ENCODE measurements at places on chromosomes 16 and 17.
A peak's percentile ranks its signal among the peaks of the same experiment; 100 is the strongest.

- no peak for DNase-seq
Measured at GRCh38 chr16:63410594-63410993, 1374.4 kb upstream of the CDH8 start.

- DNase-seq, result no peak
Measured at GRCh38 chr16:80231888-80232287, 308.9 kb upstream of the DYNLRB2 start.

GRCh38 chr16:74950511-74950910, 34.4 kb downstream of the WDR59 start:
- DNase-seq, result no peak

- DNase-seq, result no peak
Measured at GRCh38 chr17:48532261-48532660, 1.4 kb upstream of the HOXB1 start.

- DNase-seq, result no peak
Measured at GRCh38 chr17:77498091-77498741, 357.4 kb downstream of the SEC14L1 start.

DNA sequence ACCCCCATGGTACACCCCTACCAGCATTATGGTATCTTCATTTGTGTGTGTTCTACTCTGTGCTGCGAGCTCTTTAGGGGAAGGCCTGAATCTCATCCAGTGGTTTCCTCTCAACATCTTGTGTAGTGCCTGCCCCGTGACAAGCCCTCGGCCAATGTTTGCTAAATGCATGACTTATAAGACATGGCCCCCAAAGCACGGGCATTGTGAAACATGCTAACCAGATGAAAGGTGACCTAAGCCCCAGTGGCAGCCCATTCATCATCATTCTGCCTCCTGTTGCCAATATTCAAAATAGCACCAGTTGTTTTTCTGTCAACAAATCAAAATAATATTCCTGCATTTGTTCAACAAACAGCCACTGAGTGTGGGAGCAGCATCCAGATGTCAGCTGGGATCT, 108.8 kb upstream of the HSBP1 start:
- no peak for DNase-seq

- no peak for DNase-seq
Measured at GRCh38 chr17:49196520-49196919, 13.9 kb downstream of the GNGT2 start.

- peak; percentile 42 for DNase-seq
Measured at GRCh38 chr17:7293816-7294613, 424 bp downstream of the YBX2 start.

- no peak for DNase-seq
Measured at GRCh38 chr17:4771519-4772234, at the start of gene TM4SF5. Gene TM4SF5 (plus strand): TSS chr17:4771886. CDS start chr17:4771923, 37 bp downstream.

- no peak for DNase-seq
Measured at GRCh38 chr16:4519274-4520058, 19.1 kb downstream of the CDIP1 start.

DNA sequence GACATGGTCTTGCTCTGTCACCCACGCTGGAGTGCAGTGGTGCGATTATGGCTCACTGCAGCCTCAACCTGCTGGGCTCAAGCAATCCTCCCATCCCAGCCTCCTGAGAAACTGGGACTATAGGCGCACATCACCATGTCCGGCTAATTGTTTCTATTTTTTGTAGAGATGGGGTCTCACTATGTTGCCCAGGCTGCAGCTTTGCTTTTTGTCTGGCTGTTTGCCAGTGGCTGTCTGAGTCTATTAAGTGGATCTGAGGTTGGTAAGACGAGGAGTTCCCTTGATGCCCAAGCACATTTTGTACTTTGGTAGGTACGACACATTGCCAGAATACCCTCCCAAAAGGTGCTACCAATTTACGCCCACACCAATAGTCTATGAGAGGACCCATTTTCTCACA, 5.1 kb downstream of the TBX21 start:
- no peak for DNase-seq

DNA sequence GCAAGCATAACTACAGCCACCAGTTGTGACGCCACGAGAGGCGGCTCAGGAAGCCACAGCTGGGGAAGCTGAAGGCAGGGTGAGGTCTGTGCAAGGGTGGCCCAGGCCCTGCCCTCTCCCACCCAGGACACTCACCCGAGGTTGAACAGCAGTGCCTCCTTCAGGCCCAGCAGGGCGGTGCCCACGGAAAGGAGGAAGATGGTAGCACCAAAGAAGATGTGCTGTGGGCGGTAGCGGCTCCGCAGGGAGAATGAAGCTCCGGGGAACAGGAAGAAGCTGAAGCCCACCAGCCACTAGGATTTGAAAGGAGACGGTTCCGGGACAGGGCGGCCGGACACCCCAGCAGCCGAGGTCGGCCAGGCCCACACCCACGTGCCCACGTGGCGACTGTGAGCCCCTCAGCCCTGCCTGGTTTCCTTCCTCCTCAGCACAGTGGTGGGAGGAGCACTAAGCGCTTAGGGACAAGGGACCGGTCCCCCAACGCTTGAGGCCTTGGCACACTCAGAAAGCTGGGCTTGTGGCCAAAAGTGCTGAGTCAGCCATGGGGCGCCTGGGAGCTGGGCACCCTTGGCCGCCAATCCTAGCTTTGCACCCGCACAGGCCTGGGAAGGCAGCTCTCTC, 11.0 kb downstream of the CYB561 start:
- DNase-seq, result peak; percentile 74

- DNase-seq, result no peak
Measured at GRCh38 chr17:17326275-17326875, 23.2 kb downstream of the NT5M start.

- peak; percentile 56 for DNase-seq
Measured at GRCh38 chr17:29590411-29591145, 1.1 kb upstream of the GIT1 start.

DNA sequence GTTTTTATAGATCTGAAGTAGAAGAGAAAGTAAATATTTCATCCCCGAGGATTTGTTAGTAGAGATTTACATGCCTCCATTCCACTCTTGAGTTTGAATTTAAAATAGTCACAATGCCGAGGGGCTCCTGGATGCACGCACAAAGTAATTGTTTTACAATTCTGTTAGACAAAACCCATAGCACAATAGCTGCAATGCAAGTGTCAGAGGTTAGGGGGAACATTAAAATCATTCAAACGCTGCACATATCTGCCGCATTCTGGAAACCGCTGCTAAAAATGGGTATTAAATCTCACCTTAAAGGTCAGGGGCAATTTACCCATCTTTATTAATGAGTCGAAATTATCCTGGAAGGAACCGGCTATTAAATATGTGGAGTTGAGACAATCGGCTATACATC, 528.5 kb upstream of the HSBP1 start:
- no peak for DNase-seq

DNA sequence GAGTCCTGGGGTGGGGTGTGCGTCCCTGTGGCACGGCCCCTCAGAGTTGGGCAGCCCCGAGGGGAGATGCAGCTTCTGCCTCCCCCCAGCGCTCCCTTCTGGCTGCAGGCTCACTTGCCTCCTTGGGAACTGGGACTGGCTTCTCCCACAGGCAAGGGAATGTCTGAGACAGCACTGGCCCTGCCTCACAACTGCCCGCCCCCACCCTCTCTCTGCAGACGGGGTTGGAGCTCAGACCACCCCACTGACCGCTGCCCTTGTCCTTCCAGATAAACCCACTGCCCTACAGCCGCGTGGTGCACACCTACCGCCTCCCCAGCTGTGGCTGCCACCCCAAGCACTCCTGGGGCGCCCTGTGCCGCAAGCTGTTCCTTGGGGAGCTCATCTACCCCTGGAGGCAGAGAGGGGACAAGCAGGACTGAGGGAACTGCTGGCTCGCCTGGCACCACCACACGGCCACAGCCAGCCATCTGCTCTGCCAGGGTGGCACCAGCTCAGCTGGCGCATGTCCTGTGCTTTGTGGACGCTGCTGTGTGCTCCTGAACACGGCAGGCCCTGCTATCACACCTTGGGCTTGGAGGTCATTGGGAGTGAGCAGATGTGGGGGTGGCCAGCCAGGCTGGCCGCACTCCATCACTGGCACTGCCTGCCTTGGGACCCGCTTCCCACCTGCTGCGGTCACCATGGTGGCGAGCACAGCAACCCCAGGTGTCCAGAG, 7.1 kb upstream of the RAB40C start:
- DNase-seq, result no peak

DNA sequence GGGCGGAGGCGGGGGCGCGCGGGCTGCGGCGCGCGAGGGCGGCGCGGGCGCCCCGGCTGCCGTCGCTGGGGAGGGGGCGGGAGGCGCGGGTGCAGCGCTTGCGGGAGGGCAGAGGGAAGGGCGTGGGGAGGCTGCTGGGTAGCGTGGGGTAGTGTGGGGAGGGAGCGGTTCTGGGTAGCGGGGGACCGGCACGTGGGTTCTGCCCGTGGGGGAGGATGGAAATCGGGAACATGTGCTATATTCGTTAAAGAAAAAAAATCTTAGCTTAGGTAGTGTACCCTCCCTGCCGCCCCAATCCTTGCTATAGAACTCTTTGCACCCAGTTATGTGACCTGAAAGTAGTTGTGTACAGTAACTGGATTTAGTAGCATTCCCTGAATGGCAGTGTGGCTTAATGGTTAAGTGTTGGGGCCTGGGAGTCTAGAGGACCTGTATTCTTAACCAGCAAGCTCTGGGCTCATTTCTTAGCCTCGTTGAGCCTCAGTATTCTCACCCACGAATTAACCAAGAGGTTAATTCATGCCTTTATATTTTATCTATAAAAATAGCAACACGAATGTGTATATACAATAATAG, 646 bp downstream of the RABEP1 start:
- DNase-seq, result no peak

GRCh38 chr16:71412270-71413160, 29.3 kb downstream of the TLE7 start:
- DNase-seq, result peak; percentile 77

DNA sequence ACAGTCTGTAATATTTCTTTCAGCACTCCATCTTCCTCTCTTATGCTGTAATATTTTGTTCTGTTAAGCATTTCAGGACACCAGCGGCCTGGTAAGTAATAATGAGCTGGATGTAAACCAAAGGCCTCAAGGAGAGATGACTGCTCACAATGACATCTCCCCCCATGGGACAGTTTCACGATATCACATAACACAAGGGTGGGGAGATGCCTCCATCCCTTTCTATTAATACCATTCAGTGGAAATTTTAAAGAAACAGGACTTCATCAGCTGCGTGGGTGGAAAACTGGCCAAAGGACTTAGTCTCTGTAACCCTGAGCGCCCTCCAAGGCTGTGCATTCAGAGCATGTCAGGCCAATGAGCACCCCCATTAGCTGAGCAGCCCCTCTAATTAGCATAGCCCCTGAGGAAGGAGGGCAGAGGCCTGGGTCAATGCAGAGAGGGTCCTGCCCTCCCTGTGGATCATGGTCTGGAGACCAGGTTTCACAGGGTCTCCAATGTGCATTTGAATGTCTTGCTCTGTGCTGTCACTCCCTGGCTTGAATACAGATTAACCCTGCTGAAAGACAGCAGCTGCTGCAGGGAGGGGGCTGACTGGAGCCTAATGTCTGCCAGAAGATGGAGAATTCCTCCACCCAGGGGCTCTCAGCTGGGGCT, 156.4 kb downstream of the HS3ST2 start:
- no peak for DNase-seq

DNA sequence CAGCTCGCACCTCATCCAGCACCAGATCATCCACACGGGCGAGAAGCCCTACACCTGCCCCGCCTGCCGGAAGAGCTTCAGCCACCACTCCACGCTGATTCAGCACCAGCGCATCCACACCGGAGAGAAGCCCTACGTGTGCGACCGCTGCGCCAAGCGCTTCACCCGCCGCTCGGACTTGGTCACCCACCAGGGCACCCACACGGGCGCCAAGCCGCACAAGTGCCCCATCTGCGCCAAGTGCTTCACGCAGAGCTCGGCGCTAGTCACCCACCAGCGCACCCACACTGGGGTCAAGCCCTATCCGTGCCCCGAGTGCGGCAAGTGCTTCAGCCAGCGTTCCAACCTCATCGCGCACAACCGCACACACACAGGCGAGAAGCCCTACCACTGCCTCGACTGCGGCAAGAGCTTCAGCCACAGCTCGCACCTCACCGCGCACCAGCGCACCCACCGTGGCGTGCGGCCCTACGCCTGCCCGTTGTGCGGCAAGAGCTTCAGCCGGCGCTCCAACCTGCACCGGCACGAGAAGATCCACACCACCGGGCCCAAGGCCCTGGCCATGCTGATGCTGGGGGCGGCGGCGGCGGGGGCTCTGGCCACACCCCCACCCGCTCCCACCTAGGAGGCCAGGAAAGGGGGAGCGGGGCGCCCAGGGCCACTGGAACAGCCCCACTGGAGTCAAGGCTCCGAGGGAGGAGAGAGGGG, 7.5 kb downstream of the ZNF205 start:
- DNase-seq, result no peak

DNA sequence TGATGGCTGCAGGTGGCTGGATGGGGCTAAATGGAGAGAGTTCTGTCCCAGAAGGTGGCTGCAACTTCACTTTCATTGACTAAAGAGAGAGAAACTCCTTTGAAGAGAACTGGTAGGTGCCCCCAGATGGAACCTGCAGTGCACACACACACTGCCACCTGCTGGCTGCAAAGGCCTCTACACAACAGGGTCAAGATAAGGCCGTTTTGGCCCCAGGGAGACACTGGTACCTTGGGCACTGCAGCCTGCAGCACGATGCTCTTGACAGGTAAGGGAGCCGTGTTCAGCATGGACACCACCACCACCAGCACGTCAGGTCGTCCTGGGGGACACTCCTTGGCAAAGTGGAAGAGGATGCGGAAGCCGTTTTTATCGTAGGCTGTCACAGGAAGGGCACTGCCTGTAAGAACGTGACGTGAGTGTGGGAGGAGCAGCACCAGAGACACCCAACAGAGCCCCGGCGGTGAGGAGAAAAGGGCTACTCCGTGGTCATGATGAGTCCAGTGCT, 22.7 kb downstream of the GGA3 start:
- DNase-seq, result peak; percentile 80

DNA sequence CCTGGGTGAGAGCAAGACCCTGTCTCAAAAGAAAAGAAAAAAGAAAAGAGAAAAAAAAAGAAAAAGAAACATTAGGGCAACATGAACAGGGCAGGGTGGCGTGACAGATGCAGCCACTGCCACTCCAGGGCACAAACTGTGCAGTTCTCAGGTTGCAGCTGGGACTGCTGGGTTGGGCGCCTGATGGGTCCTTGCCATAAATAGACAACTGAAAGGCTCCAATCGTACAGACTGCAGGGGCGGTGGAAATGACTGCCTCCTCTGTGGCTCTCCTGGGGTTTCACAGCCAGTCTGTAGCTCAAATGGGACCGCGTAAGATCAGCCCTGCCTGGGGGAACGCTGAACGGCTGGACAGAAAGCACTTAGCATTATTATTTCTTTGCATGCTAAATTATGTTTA, 130.7 kb downstream of the CPPED1 start:
- DNase-seq, result no peak

- DNase-seq, result peak; percentile 37
Measured at GRCh38 chr17:64638552-64639203, 23.4 kb downstream of the SMURF2 start.

GRCh38 chr16:52471650-52472370, 75.1 kb downstream of the TOX3 start:
- DNase-seq, result no peak

Data from NB4 (cell line).